Hematopoietic multipotent progenitor cell treated with erythropoietin and hydrocortisone succinate and interleukin-3 and kit ligand, for 6 days (in vitro differentiated cells): ENCODE measurements at places on chromosomes 16 and 17.

DNA sequence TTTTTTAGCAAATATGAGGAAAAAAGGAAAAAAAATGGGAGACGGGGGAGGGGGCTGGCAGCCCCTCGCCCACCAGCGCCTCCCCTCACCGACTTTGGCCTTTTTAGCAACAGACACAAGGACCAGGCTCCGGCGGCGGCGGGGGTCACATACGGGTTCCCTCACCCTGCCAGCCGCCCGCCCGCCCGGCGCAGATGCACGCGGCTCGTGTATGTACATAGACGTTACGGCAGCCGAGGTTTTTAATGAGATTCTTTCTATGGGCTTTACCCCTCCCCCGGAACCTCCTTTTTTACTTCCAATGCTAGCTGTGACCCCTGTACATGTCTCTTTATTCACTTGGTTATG lies 1.2 kb upstream of the TMEM88 start:
- no peak for DNase-seq

DNA sequence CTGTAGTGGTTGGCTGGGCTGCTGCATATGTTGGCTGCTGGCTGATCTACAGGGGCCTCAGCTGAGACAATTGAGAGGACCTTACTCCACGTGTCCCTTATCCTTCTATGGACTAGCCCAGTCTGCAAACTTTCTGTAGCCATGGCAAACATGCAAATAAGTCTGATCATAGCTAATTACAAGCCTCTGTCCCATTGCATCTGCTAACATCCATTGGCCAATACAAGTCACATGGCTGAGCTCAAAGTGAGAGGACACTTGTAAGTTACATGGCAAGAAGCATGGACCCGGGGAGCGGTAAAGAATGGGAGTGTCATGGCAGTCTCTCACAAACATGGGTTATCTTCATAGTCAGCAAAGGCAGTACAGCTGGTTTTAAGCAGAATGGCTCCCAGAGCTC lies 11.6 kb upstream of the IL4R start:
- no peak for DNase-seq

DNA sequence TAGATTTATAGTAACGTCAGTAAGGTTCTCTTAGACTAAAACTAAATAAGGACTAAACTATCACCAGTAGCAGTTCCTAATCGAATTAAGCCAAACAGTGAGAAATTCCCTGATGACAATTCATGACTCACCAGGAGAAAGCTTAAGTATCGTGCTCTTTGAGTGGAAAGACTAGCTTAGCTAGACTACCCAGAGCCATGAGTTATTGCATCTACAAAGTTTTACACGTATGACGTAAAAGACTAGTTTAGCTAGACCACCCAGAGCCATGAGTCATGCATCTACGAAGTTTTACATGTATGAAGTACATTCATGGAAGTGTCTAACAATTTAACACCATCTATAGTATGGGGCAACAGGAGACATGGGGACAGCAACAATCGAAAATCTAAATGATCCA lies 36.6 kb downstream of the UBE2G1 start:
- no peak for DNase-seq

DNA sequence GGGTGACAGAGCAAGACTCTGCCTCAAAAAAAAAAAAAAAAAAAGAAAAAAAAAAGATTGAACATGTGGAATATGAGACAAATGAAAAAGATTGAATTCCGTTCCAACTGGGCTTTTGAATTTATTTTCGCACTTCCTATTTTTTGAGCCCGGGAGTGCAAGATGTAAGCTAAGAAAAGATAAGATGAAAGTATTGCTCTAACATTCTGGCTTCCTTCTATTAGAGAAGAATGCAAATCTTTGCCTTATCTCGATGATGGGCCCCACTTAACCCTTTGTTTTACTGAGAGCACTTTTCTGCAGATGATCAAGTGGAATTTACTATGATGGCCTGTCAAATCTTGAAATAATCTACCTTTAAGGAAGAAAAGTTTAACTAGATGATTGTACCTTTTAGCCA lies 96.3 kb downstream of the WWOX start:
- DNase-seq: peak; percentile 20

DNA sequence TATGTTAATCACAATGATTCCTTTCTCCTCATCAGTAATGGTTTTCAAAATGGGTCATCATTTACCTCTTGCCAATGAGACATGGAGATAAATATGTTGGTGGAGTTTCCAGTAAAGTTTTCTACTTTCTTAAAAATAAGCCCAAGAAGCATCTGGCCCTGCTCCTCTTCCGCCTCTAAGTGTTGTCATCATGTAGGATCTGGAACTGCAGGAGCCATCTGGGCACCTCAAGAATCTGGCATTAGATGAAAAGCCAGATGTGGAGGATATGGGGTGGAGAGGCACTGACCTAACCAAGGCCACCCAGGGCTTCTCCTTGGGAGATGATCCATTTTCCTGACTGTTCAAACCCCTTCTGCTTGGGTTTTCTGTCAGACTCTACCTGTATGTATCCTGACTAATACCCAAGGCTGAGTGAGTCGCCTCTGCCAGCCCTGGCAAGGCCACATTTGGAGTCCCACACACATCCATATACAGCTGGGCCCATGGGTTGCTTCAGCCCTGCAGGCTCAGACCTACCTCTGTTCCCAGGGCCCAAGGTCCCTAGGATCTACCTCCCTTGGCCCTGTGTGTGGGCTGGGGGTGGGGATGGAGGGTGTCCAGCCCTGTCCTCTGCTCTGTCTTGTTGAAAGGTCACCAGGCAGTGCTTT lies 24.6 kb downstream of the CCDC182 start:
- no peak for DNase-seq

GRCh38 chr16:58012481-58012880 lies 11.3 kb downstream of the USB1 start:
- no peak for DNase-seq

- no peak for DNase-seq
Measured at GRCh38 chr16:19687279-19687678, 30.7 kb downstream of the KNOP1 start.

DNA sequence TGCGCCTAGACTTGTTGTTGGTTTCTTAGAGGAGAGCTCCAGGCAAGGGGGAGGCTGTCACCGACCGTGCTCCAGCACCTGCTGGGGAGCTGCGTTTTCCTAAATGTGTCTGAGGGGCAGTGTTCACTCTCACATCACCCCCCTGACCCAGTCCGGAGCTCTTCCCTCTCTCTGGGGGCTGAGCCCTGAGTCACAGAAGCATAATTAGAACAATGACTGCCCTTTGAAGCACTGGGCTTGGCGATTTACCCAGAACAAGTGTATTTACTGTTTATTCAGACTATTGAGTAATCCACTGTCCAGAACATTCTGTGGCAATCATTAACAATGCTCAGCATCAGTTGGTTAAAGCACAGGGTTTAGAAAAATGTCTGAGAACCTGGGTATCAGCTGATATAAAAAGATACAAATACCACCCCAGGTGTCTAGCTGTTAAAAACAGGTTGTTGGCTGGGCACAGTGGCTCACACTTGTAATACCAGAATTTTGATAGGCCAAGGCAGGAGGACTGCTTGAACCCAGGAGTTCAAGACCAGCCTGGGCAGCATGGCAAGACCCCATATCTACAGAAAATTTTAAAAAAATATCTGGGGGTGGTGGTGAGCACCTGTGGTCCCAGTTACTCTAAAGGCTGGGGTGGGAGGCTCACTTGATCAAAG lies 8.1 kb downstream of the CES4A start:
- DNase-seq: no peak

- no peak for DNase-seq
Measured at GRCh38 chr17:77905266-77905665, 53.2 kb upstream of the TNRC6C start.

DNA sequence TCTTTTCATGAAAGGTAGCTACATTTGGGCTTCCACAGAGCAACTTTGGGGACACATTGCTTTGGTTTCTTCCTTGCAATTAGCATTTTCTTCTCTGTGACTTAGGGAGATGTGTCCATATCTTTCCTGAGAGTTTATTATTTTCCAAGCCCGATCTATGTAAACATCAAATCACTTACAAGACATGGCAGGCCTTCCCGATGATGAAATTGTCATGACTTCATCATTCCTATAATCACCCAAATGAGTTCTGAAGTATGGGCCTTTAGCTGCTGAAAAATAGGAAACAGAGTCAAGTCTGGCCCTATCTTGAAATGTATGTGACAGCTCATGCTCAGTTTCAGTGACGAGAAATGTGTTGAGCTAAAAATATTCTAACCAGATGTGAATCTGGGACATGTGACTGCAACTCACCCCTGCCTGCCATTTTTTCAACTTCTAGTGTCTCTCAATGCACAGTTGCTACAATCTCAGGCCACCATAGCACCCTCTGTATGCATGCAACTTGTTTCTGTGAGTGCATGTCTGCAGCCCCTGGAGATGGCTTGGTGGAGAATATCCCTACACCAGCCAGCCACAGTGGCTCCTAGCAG lies 199.6 kb upstream of the MAF start:
- no peak for DNase-seq

GRCh38 chr16:51163366-51163765 lies 12.3 kb upstream of the SALL1 start:
- DNase-seq: no peak
